Suppressor macrophage treated with lipopolysaccharide for 1 hour (primary cell): ENCODE measurements at places on chromosomes 5 and 9.
A peak's percentile ranks its signal among the peaks of the same experiment; 100 is the strongest.

DNA sequence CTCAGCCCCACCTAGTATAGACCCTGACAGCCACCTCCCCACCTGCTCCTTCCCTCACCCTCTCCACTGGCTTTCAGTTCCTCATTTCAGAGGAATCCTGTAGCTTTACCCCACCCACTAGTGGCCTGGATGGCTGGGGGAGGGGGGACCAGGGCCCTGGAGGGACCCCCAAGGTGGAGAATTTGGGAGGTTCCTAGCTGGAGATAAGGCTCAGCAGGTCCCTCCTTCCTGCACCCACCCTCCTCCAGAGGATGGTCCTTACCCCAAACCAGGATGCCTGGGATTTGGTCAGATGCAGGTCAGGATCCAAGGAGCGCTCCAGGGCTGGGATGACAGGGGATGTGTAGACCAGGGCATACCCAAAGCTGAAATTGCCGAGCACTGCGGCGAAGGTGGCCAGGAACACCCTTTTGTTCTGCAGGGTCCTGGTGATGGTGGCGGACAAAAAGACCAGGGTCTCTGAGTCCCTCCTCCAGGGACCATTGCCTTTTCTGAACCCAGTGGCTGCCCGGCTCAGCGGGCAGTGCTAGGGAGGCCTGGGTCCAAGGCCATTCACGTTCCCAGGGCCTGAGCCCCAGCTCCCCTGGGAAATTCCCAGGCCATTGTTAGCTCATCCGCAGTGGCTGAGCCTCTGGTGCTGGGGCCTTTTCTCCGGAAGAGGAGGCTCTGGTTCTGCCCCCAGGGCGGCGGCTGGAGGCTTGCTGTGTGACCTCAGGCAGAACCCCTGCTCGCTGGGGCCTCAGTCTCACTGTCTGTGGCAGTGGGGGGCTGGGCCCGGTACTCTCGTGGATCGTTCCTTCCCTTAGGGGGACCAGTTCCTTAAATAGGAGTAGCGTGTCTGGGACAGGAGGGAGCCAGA, 678 bp downstream of the SLC2A6 start:
- DNase-seq: peak; percentile 93

DNA sequence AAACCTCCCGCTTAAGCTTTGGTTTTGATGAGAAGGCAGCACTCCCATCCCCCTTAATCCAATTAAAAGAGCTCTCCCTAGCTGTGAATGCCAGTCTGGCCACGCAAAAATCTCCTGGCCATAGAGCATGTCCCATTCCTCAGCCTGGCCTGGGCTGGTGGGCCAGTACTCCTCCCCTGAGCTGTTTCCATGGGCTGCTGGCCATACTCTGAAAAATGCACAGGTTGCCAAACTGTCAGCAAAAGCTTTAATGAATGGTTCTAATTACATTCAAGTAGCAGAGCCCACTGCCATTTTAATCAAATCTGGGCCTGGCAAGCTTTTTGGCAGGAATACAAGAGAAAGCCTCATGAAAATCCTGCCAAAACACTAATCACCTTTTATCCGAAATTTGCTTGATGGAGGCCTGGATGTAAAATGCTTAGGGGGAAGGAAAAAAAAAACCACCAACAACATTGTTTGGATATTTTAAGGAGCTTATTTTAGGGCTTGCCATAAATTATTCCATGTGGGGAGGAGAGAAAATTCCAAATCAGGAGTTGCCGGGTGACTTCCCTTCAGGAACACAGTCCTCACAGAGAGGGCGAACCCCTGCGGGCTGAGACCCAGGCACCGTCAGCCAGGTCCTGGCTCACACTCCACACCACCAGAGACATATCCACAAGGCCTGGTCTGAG, 243.3 kb downstream of the SEC61B start:
- DNase-seq: no peak

- DNase-seq: no peak
These were observed 97.4 kb downstream of the ANGPTL2 start for GRCh38 chr9:127025042-127025441.

DNA sequence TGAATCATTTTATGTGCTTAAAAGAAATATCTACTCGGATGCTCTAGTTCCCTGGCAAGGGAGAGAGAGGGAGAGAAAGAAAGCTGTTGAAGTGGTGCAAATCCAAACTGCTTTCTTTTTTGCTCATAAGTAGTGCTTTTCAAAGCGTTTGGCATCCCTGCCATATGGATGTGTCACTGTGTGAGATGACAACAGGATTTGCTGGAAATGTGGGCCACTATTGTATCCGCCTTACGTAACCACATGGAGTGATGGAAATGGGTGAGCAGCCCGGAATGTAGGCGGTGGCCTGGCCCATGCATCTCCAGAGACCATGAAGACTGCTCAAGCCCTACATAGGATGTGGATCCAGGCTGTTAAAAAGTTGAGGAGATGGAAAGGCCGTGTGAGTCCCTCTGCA, 30.8 kb downstream of the TJP2 start:
- no peak for DNase-seq

- peak; percentile 40 for DNase-seq
These were observed 52.2 kb upstream of the TUT7 start for GRCh38 chr9:86406366-86406765.
